ENCODE measurements at places on chromosomes 2 and 18.

DNA sequence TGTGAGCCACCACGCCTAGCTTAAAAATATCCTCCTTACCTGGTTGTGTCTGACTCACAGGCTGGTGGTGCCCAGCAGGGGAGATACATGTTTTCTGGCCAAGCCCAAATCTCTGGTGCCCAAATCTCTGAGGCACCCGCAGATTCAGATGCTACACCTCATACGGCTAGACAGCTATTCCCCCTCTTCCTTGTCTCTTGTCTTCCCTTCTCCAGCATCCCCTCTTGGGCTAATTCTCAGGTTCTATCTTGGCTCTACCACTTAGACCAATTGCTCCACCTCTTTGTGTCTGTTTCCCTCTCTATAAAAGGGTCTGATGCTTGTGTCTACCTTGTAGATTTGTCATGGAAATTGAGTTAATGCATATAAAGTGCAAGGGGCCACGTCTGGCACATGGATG lies 13.4 kb downstream of the LAMA3 start:
- no peak for DNase-seq

DNA sequence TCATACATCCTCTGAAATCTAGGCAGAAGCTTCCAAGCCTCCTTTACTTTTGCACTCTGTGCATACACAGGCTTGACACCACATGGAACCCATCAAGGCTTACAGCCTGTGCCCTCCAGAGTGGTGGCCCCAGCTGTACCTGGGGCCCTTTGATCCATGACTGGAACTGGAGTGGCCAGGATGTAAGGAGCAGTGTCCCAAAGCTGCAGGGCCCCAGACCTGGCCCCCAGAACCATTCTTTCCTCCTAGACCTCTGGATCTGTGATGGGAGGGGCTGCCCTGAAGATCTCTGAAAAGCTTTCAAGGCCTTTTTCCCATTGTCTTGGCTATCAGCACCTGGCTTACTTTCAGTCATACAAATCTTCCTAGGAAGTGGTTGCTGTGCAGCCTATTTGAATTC lies 63.1 kb upstream of the NOL4 start:
- no peak for DNase-seq

- no peak for DNase-seq
Measured at GRCh38 chr2:236516708-236517107, 52.9 kb upstream of the ACKR3 start.

GRCh38 chr2:54676656-54677055 lies 46.8 kb upstream of the EML6 start:
- no peak for DNase-seq

- no peak for DNase-seq
Measured at GRCh38 chr2:16003809-16004208, 63.5 kb downstream of the MYCN start.

DNA sequence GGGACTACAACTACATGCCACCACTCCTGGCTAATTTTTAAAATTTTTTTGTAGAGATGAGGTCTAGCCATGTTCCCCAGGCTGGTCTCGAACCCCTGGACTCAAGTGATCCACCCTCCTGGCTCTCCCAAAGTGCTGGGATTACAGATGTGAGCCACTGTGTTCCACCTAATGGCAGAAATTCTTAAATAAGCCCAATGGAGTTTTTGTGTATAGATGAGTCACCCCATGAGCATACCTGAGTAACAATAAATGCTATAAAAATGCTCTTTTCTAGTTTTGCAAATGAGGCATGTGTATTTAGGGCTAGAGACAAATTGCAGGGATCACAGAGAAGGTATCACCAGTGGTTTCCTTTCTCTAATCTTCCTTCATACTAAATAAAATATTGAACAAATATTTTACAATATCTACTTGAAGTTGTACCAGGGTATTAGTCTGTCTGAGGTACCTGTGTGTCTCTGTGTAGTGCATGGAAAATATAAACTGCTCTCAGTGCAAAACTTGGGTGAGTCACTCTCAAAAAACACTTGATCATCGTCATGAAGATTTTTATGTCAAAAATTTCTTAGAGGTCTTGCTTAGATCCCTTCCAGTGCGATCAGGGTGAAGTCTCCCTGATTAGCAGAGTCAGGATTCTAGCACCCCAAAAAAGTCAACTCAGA lies 337.1 kb upstream of the MMADHC start:
- DNase-seq = no peak

- no peak for DNase-seq
Measured at GRCh38 chr2:229431327-229431954, 160.4 kb upstream of the PID1 start.

GRCh38 chr2:83579507-83579906 lies 879.6 kb downstream of the SUCLG1 start:
- DNase-seq = no peak

DNA sequence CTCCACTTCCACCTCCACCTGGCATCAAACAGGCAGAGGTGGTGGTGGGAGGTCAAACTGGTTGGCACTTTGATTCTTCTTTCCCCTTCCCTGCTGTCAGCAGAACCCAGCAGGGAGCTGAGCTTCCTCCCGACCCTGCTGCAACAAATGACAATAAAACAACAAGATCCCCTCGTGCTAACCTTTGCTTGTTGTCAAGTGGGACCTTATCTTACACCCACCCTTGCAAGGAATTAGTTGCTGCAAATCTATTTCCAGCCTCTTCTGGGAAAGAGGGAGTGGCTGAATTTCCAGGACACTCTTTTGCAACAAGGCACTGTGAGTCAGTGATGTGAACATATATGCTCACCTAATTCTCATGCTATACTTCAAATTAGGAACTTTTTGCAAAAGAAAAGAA lies 655.1 kb downstream of the DSC3 start:
- no peak for DNase-seq
